ENCODE measurements at places on chromosomes 6 and 20.

DNA sequence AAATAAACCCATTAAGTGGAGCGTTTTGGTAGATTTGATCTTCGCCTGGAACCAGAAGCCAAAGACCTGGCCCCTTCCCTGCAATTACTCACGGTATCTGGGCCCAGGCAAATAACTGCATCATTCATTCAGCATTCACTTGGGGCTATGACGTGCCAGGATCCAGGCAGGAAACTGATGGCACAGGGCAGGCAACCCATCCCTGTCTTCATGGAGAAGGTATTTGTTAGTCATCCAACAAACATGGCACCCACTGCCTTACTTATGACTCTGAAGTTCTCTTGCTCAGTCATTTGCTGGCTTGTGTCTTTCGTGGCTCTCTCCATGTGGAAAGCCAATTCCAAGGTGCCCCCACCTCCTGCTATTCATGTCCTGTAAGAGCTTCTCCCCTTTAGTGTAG is 232.4 kb downstream of the BMP7 start:
- DNase-seq, result no peak

DNA sequence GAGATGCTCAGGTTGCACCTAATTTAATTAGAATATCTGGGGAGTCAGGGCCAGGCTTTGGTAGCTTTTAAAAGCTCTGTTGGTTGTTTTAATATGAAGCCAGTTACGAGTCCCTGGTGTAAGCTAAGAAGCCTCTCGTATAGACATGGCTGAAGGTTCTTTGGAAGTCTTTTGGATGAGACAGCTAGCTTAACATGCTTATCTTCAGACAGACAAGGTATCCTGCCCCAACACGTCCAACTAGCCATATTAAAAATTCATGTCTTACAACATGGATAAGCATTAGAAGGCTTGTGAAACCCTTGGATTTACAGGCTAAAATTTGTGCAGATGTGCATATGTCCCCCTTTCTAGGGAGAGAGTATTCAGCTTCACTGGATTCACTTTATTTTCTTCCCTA is 105.7 kb upstream of the KCNK16 start:
- no peak for DNase-seq

DNA sequence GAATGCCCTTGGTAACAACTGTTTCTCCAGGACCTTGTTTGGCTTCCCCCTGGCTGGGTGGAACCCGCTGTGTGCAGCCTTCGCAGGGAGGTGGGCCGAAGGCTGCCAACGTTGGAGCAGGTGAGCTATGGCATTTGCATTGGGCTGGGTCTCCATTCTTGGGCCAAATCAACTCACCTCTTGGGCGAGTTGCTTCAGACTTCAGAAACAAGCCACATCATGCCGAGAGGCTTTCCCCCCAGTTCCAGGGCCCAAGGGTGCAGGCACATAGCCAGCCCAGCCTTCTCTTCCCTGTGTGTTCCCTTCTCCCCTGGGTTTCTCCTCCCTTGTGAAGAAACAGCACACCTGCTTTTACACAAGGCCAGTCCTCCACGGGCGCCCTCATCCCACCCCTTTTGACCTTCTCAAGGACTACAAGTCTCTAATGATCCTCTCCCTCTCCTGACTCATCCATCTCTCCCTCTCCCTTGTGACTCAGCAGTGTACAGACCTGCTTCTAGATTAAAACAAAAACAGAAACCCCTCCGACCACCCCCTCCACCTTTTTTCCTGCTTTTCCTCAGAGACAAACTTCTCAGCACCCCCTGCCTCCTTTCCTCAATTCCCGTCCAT is 41.6 kb downstream of the FAM209B start:
- no peak for DNase-seq

DNA sequence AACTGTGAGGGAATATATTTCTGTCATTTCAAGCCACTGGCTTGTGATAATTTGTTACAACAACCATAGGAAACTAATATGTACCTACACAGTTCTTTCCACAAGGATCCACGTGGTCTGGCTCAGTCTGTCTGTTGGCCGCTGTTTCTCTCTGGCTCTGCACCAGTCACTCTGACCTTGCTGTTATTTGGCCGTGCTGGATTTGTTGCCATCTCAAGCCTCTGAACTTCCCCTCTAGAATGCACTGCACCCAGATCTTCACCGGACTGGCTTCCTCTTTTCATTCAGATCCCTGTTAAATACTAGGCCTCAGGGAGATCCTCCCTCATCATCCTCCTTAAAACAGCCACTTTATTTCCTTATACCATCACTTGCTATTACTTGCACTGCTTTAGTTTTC is 446.8 kb downstream of the TFAP2B start:
- no peak for DNase-seq

GRCh38 chr20:9626357-9626756 is 112.0 kb downstream of the LAMP5 start:
- no peak for DNase-seq

- DNase-seq, result no peak
Measured at GRCh38 chr6:11730641-11731040, 48.0 kb downstream of the ADTRP start.

GRCh38 chr20:1945660-1946059 is 48.2 kb downstream of the PDYN start:
- no peak for DNase-seq

GRCh38 chr6:15434263-15434662 is 188.4 kb downstream of the JARID2 start:
- DNase-seq, result no peak

DNA sequence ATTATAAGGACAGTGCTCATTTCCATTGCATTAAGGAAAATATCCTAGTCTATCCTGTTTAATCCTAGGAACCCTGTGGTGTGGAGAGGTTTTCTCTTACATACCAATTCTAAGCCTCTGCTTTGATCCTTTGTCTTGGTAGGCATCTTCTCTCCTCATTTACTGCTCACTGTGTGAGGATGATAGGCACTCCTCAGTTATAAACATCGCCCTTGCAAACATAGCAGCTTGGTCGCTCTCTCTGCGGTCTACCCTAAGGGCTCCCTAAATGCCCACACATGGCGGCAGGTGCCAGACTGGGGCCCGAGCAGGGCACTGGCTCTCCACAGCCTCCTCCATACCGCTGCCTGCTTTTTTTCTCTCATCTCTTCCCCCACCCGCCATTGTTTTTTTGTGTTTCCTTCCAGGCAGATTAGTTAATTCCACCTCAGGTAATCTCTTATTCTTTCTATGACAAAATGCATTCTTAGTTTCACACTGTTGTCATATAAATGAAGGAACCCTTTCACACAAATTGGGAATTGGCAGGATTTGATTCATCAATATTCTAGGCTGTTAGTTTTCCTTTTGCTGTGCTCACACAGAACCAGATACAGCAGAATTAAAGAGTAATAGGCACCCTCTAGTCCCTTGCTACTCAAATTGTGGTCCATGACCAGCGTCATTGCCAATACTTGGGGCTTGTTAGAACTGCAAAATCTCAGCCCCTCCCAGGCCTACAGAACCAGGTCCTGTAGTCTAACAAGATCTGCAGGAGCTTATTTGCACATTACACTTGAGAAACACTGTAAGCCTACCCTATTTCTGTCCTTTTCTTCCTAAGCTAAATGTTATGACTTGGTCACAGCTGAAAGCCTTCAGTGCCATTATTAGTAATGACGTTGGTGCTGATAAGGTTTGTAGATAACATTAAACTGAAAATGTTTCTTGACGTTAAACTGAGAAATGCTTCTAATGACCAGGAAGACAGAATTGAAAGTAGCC is 36.3 kb downstream of the CARMIL1 start:
- DNase-seq, result no peak
